Calu3 (cell line): ENCODE measurements at places on chromosomes 6 and 20. TPM values are rescaled to one million over a fixed set of nuclear protein-coding genes. Genes with fewer than 3 reads are reported as not detected.

DNA sequence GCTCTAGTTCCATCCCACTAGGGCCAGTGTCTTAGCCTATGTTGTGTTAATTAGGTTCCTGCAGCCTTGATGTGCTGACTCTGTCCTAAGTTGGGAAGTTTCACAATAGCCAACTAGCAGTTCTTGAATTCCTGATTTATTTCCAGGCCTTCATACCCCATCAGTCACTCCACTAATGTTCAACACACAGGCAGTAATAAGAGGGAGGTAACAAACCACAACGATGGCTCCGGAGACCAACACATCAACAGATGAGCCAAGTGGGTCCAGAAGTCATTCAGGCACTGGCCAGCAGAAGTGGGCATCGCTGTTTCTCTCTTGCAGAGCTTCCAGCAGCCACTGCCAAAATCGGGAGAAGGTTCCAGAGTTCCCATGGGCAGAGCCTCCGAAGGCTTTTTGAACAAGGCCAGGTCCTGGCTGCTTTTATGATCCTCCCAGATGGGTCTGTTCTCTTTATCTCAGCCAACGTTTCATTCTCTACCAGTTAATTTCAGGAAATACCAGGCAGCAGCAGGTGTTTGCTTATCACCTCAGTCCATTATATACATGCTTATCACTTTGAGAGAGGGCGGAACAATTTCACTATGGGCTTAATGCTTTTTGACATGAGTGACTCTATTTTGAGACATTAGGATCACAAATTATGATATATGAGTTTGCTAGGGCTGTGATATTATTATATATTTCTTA, 48.5 kb upstream of the NOP56 start:
- H3K27me3 ChIP-seq: peaks cover 4% of the 10 kb centered on the region
- no peaks in the 10 kb centered on the region for H3K4me1 ChIP-seq
- no peaks in the 10 kb centered on the region for H3K36me3 ChIP-seq
- no peak for DNase-seq
- no peak overlapping the region for H3K4me3 ChIP-seq
- no peak overlapping the region for H3K27ac ChIP-seq

DNA sequence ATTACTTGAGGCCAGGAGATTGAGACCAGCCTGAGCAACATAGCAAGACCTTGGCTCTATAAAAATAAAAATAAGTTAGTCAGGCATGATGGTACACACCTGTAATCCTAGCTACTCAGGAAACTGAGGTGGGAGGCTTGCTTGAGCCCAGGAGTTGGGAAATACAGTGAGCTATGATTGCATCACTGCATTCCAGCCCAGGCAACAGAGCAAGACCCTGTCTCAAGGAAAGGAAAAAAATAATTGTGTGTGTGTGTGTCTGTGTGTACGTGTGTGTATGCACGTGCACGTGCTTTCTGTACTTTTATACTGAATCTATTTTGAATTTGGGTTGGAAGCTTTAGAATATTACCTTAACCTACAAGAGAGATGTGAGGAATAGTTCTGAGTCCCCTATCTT, 58.9 kb downstream of the KIZ start:
- H3K4me3 ChIP-seq: no peak overlapping the region
- H3K27ac ChIP-seq: no peak overlapping the region
- DNase-seq: no peak
- no peaks in the 10 kb centered on the region for H3K4me1 ChIP-seq

DNA sequence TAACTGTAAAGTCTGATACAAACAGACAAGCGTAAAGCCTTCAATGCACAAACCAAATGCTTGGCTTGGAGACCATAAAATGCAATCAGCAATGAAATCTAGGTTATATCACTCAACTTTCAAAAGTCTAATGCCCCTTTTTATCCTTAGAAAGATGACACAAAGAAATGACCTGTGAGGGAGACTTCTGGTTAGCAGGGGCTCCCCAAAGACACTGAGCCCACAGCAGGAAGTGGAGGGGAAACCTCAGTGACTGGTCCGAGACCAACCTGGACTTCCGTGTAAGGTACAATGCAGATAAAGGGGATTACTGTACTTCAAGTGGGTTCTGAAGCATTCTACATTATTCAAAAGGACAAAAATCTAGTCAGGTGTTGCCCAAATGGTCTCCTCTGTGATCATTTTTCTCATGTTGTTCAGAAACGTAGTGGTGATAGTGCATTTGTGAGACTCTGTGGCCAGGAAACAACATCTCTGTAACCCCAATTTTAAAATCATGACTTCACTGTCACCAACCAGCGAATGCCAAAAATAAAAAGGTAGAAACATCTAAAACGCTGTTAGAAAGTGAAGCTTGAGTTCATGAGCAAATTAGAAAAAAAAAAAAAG, 88.2 kb downstream of the HIVEP2 start:
- no peak overlapping the region for H3K4me3 ChIP-seq
- no peak overlapping the region for H3K27ac ChIP-seq
- no peaks in the 10 kb centered on the region for H3K27me3 ChIP-seq
- DNase-seq: no peak
- peaks cover 8% of the 10 kb centered on the region for H3K36me3 ChIP-seq

DNA sequence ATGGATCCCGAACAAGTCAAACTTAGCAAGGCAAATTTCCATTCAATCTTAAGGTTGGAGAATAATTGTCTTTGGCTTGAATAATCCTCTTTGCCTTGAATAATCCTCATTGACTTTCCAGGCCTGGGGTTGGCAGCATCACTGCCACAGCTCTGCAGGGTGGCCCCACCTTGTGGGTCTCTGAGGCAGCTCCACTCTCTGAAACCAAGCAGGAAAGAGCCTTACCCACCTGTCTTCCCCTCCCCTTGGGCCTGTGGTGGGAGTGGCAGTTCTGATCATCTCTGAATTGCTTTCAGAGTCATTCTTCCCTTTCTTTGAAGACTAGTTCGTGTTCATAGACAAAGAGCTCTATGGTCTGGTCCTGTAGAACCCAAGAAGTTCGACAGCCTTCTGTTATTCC, 47.5 kb downstream of the KCNQ5 start:
- DNase-seq: no peak
- no peaks in the 10 kb centered on the region for H3K4me1 ChIP-seq
- H3K27ac ChIP-seq: no peak overlapping the region
- H3K36me3 ChIP-seq: no peaks in the 10 kb centered on the region
- no peak overlapping the region for H3K4me3 ChIP-seq

DNA sequence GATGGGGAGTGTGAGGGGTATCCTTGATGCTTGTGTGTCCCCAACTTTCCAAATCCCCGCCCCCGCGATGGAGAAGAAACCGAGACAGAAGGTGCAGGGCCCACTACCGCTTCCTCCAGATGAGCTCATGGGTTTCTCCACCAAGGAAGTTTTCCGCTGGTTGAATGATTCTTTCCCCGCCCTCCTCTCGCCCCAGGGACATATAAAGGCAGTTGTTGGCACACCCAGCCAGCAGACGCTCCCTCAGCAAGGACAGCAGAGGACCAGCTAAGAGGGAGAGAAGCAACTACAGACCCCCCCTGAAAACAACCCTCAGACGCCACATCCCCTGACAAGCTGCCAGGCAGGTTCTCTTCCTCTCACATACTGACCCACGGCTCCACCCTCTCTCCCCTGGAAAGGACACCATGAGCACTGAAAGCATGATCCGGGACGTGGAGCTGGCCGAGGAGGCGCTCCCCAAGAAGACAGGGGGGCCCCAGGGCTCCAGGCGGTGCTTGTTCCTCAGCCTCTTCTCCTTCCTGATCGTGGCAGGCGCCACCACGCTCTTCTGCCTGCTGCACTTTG, at the start of gene TNF:
TSS of gene TNF (plus strand) at position 231 of the 567 bp plus-strand sequence. CDS start at position 408, 177 bp downstream.
- peaks cover 2% of the 10 kb centered on the region for H3K4me1 ChIP-seq
- no peak for DNase-seq
- H3K27me3 ChIP-seq: peaks cover 53% of the 10 kb centered on the region
- no peaks in the 10 kb centered on the region for H3K36me3 ChIP-seq
- H3K4me3 ChIP-seq: no peak within 1 kb of the TSS

GRCh38 chr6:45609141-45609638, 231.5 kb upstream of the SUPT3H start:
- H3K36me3 ChIP-seq: peaks cover 19% of the 10 kb centered on the region
- H3K4me3 ChIP-seq: no peak overlapping the region
- no peaks in the 10 kb centered on the region for H3K27me3 ChIP-seq
- no peak for DNase-seq
- H3K4me1 ChIP-seq: peaks cover 55% of the 10 kb centered on the region
- H3K27ac ChIP-seq: peak overlapping the region; percentile 53

DNA sequence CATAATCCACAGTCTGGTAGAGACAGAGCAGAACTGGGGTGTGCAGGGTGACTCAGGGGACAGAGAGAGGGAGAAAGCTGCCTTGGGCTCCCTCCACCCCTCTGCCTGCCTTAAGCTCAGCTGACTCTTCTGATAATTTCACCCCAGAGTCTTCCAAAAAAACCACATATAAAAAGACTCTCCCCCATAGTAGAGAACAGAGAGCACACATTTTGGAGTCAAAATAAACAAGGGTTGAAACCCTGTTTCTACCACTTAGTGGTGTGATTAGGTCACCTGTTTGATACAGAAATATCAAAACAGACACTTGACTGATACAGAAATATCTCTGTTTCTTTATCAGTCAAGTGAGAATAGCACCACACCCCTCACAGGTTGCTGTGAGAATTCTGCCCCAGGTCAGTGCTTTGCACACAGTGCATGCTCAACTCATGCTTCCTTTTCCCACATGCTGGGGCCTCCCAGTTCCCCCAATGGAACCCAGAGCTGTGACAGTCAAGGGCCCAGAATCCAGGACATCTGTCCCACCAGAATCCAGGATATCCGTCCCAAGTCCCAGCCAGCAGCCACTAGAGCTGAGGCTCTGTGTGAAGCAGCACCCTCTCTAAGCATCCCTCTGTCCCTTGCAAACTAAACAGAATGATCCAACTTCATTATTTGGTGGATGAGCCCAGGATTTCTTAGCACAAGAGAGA, 1.2 kb downstream of the TREML2 start:
- no peak overlapping the region for H3K4me3 ChIP-seq
- peaks cover 10% of the 10 kb centered on the region for H3K4me1 ChIP-seq
- no peak overlapping the region for H3K27ac ChIP-seq

EPPIN gene
- total RNA-seq: not detected in 2 replicates

ADGB gene
- not detected in 2 replicates for total RNA-seq

ADAM33 gene
- not detected in 2 replicates for total RNA-seq
